ENCODE measurements at places on chromosomes 1 and 21.

- DNase-seq, result no peak
Observed at GRCh38 chr21:42356650-42357049, 5.9 kb upstream of the TFF2 start.

DNA sequence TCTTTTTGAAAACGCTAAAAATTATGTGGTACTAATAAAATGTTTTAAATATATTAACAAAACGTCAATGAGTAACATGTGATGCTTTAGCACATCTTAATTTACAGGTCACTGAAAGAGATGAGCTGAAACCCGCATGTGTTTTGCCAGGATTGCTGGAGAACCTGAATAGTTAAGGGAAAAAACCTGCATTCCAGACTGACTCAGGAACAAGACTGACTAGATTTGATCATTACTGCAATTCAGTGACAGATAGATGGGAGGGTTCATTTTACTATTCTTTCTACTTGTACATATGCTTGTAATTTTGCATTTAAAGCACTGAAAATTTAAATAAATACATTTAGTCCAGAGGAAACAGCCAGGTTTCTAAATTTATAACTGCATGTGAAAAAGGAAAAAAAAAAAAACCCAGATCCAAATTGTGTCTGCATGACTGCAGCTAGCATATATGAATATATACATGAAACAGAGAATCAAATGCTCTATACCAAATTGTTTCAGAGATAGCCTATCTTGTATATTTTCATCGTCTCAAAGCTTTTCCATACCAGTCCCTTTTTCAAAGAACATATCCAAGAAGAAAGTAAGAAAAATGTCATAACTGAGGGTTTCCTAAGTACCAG, 71.7 kb downstream of the APP start:
- DNase-seq, result no peak

DNA sequence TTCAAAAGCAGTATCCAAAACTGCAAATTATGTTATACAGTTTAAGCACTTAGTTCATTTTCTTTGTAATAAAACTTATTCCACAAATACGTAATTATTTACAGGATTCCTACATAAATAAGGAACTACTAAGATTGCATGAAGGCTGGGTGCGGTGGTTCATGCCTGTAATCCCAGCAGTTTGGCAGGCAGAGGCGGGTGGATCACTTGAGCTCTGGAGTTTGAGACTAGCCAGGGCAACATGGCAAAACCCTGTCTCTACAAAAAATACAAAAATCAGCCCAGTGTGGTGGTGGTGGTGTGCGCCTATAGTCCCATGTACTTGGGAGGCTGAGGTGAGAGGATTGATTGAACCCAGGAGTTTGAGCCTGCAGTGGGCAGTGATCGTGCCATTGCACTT, 69.3 kb downstream of the POU2F1 start:
- DNase-seq, result no peak

- no peak for DNase-seq
Observed at GRCh38 chr21:16372586-16372985, 642.8 kb downstream of the USP25 start.

DNA sequence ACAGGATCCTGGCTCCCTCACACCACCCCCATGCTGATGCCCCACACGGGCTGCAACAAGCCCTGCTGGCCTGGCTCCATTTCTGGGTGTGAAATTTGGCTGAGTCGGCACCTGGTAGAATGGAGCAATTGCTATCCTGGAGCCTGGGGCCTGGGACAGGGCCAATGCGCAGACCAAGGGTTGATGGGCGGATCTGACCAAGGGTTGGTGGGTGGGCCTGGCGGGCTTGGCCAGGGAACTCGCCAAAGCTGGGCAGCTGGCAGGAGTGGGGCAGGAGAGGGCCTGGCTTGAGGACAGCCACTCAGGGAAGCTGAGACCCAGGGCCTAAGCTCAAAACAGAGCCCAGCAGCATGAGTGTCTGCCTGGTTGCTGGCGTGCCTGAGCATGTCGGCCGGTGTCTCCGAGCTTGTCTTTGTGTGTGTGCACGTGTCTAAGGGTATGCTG, 70.9 kb upstream of the POU3F1 start:
- DNase-seq, result no peak

DNA sequence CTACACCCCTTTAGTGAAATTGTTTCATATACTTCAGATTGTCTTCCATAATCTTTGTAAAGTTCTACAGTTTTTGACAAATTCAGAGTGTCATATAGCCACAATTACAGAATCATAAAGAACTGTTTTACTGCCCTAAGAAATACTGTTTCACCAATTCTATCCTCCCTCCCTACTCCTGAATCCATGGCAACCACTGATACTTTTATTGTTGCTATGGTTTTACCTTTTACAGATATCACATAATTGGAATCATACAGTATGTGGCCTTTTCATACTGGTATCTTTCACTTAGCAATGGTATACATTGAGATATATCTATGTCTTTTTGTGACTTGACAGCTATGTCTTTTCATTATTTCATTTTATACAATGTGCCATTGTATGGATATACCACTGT, 34.1 kb downstream of the RC3H1 start:
- no peak for DNase-seq

DNA sequence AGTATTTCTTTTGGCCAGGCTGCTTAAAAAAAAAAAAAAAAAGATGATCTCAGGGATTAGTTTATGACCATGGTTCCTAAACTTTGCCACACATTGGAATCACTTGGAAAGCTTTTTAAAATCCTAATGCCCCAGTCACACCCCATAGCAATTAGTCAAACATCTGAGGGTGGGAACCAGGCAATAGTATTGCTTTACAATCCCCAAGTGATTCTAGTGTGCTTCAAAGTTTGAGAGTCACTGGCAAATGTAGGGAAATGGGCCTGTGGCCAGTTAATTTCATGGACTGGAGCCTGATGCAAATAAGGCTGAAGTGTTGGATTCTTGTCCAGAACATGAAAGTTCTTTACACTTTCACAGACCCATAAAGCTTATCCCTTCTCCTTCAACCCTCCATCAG, 374.6 kb upstream of the ESRRG start:
- no peak for DNase-seq

GRCh38 chr1:109229531-109230127, 15.9 kb downstream of the SARS1 start:
- no peak for DNase-seq

DNA sequence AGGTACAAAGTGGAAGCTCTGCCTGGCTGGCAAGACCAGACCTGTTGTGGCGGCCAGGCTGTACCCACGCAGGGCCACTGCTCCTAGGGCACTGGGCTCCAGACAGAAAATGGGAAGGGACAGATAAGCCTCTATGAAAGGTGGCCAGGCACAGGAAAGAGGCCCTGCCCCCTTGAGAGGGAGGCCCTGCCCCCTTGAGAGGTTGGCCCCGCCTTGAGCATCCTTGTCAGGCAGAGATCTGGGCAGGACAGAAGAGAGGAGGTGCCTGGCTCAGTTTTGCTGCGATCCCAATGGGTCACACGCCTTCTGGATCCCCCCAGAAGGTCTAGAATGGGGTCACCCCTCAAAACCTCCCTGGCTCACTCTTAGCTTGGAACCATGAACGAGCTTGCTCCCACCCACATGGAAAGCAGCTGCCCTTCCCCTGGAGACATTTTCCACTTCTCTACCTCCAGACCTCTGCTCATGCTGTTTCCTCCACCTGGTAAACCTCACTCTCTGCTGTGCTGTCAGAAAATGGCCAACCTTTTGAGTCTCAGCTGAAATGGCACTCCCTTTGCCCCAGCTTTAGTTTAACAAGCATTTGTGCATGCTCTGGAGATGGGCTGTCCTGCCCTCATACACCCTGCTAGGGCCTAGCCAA, 17.5 kb upstream of the ECE1 start:
- DNase-seq, result no peak

DNA sequence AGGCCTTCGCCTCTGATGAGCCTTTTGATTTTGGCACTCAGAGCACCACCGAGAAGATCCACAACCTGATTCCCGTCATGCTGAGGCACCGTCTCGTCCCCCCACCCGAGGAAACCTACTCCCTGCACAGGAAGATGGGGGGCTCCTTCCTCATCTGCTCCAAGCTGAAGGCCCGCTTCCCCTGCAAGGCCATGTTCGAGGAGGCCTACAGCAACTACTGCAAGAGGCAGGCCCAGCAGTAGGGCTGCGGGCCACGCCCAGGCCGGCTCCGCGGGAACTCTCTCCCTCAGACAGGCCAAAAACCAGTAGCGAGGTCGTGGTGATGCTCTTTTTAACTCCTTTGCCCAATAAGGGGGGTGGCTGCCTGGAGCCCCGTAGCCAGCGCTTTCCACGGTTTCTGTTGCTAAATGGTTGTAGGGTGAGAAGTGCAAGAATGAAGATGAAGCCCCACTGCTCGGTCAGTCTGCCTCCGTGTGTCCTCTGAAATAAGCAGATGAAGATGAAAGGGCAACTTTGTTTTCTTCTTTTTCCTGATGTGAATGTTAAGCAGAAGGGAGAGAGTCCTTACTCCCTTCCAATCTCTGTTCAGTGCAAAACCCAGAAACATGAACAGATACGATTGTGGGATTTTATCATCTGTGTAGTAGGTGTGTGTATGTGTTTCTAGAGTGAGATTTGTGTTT, 46.5 kb downstream of the COQ8A start:
- no peak for DNase-seq

GRCh38 chr1:117512728-117513321, 93.0 kb upstream of the TENT5C start:
- no peak for DNase-seq

GRCh38 chr21:42757826-42758655, 104.6 kb downstream of the PDE9A start:
- DNase-seq, result no peak

- DNase-seq, result no peak
Observed at GRCh38 chr1:222117809-222118208, 375.9 kb upstream of the DUSP10 start.

DNA sequence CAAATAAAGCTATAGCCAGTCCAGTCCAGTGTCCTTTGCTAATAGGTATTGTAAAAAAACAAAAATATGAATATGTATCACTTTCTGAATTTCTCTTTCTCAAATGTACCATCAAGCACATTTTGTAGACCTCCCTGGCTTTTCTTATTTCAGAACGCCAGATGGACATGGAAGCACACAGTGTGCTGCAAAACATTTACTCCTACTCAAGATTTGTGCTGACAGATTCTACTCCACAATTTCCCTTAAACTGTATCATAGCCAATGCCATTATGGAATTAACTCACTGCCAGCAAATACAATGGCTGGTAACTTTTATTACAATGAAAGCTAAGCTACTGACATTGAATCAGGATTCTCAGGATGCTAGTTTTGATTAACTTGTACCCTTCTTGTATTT, 30.8 kb upstream of the PLPPR4 start:
- DNase-seq, result no peak

DNA sequence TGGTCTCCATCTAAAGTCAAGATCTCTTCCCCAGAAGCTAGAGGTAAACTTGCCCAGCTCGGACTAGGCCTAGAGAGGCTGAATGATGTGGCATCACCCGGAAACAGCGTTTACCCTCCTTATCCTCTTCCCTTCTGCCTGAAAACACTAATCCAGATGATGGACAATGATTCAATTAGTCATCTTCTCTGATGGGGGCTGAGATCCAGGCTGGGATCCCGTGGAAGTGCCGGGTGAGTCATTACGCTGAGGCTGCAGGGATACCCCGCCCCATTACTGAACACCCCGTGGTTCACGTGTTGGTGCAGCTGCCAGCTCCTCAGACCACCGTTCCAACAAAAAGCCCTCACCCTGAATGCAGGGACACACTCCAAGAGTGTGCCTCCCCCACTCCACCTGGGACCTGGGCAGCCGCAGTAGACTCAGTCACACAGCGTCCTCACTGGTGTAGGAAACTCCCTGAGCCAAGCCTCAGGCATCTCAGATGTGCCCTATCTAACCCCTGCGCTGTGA, 2.0 kb downstream of the S100A6 start:
- peak; percentile 77 for DNase-seq

DNA sequence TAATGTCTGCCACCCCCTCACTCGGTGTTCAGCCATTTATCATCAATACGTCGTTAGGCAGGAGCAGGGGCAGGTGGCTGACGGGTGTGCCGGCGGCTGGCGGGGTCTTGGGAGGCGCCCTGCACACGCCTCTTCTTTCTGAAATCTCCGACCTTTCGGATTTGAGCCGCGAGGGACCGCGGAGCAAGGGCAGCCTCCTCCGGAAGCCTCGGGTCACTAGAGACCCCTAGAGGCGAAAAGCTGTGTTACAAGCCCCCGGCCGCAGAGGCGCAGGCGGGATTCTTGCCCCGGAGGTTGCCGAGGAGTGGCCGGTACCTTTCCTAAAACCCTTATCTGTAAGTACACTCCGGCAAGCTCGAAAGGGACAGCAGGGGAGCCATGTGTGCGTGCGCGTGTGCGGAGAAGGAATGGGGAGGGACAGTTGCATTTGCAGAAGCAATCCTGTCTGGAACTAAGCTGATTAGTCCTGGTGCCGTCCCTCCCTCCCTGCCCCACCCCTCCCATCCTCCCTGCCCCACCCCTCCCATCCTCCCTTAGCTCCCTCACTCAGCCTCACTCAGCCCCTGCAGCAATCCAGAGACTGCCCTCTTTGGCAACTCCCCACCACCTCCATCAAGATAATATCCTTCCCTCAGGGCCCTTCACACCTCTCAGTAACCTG, 11.0 kb downstream of the BRINP2 start:
- DNase-seq, result no peak

- no peak for DNase-seq
Observed at GRCh38 chr1:243672539-243673074, 177.4 kb downstream of the AKT3 start.

- no peak for DNase-seq
Observed at GRCh38 chr1:20981915-20982314, 194.8 kb downstream of the EIF4G3 start.

GRCh38 chr21:34046917-34047316, 26.5 kb upstream of the MRPS6 start:
- no peak for DNase-seq

GRCh38 chr1:30378003-30378596, 345.3 kb downstream of the MATN1 start:
- DNase-seq, result no peak

- DNase-seq, result no peak
Observed at GRCh38 chr1:84257617-84258016, 43.9 kb upstream of the SAMD13 start.
